Lung (tissue), 17 donors: ENCODE measurements at places on chromosomes 4 and X. TPM values are rescaled to one million over a fixed set of nuclear protein-coding genes. Genes with fewer than 3 reads are reported as not detected.

The PALLD gene
- polyA plus RNA-seq: 20.7 TPM

The VSIG4 gene
- polyA plus RNA-seq: 255 TPM

The LCORL gene
- polyA plus RNA-seq: 2.8 TPM

The SPIN2B gene
- polyA plus RNA-seq: 4.5 TPM

The SPIN2A gene
- 0.63 TPM for polyA plus RNA-seq

The TNIP3 gene
- 59.2 TPM for polyA plus RNA-seq

The ADGRG2 gene
- polyA plus RNA-seq: 0.24 TPM

The IQCM gene
- not detected for polyA plus RNA-seq

The TBCK gene
- polyA plus RNA-seq: 6.7 TPM

The RENBP gene
- 90.8 TPM for polyA plus RNA-seq

The DCHS2 gene
- polyA plus RNA-seq: 0.05 TPM

The SLC9A6 gene
- 8.9 TPM for polyA plus RNA-seq

The PROM1 gene
- polyA plus RNA-seq: 6.7 TPM

The ADH1C gene
- polyA plus RNA-seq: 14.8 TPM

The CCDC160 gene
- 0.79 TPM for polyA plus RNA-seq

The CSAG3 gene
- polyA plus RNA-seq: not detected
